ENCODE measurements at places on chromosomes 6 and 20. TPM values are rescaled to one million over a fixed set of nuclear protein-coding genes. Genes with fewer than 3 reads are reported as not detected.
A peak's percentile ranks its signal among the peaks of the same experiment; 100 is the strongest.

- no peak for DNase-seq
Observed at GRCh38 chr6:14763616-14764015, 482.3 kb upstream of the JARID2 start.

DNA sequence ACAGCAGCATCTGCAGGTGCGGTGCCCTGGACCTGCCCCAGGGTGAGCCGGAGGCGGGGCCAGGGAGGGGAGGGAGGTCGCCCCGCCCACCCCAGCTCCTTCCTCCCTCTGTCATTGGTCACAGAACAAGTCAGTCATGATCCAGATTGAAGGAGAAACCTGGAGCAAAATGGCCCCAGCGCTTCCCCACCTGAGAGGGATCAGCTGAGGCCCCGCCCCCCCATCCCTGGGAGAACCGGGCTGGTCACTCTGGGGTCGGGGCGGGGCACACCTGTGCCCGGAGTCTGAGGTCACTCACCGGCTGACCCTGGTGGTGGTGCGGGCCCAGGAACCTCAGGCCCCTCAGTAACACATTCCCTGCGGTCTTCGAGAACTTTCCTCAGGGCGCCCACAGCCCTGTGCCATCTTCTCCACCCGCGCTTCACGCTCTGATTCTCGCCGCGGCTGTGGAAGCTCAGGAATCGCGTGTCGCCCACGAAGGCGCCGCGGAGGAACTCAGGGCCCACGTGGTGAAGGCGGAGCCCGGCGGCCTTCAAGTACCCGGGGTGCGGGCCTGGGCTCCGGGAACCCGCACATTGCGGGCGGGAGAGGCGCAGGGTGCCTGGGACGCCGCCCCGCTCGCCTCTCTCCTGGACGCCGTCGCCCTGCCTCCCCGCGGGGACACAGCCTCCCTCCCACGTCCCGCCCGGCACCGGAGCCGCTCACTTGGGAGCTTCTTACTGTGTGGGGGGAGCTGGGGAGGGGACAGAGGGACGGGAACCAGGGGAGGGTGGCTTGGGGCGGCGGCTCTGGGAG lies 36.4 kb upstream of the HLA-C start:
- DNase-seq, result peak; percentile 66

DNA sequence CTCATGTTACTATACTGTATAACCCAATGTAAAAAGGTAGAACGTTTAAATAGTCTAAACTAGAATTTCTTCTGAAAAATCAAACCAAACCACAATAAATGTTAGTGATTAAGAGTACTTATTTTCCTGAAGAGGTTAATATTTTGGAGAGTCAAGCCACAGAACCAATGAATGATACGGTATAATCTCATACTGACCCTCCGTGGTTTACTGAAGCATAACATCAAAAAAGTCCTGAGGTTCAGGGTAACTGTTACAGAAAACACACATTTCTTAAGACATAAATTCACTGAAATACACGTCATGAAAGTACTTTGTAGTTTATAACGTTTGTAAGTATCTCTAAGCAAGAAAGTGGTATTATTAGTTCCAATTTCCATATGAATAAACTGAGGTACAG lies 28.9 kb downstream of the ESF1 start:
- no peak for DNase-seq

Gene PHACTR3
- not detected for total RNA-seq

Gene ENPP5
- total RNA-seq, result 2.0 TPM

- no peak for DNase-seq
Observed at GRCh38 chr6:38086346-38086745, 266.8 kb downstream of the ZFAND3 start.
